Sigmoid colon (tissue), 7 donors: ENCODE measurements at places on chromosomes 6 and 20. TPM values are rescaled to one million over a fixed set of nuclear protein-coding genes. Genes with fewer than 3 reads are reported as not detected.

- H3K4me1 ChIP-seq, result no peaks in the 10 kb centered on the region
- no peak for DNase-seq
- no peak overlapping the region for H3K27ac ChIP-seq
- H3K27me3 ChIP-seq, result peaks cover 35% of the 10 kb centered on the region
Observed at GRCh38 chr20:46099491-46100287, 9.9 kb upstream of the NCOA5 start.

TNXB gene
- total RNA-seq, result 224 TPM

DNA sequence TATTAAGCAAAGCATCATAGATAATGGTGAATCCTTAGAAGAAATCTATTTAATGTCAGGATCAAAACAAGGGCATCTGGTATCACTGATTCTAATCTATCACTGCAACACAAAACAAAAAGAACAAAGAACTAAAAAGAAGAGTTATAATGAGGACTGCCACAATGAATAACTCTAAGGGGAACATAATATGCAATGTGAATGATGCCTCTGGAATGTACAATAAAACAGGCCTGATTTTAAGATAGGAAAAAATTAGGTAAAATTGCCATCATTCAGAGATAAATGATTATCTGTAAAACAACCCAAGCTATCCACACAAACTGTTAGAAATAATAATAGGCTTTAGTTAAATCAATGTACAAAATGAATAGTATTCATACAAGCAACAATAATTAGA, 936.7 kb upstream of the CITED2 start:
- H3K36me3 ChIP-seq, result no peaks in the 10 kb centered on the region
- no peak overlapping the region for H3K27ac ChIP-seq
- H3K4me3 ChIP-seq, result no peak overlapping the region
- no peak for DNase-seq
- H3K27me3 ChIP-seq, result no peaks in the 10 kb centered on the region

GRCh38 chr6:117491916-117492315, 9.4 kb downstream of the DCBLD1 start:
- no peaks in the 10 kb centered on the region for H3K27me3 ChIP-seq
- H3K4me1 ChIP-seq, result peaks cover 5% of the 10 kb centered on the region
- no peak overlapping the region for H3K27ac ChIP-seq
- DNase-seq, result no peak
